ENCODE measurements at places on chromosomes 7 and 10.

- no peak for DNase-seq
These were observed 78.2 kb downstream of the GALNT11 start for GRCh38 chr7:152103691-152104090.

GRCh38 chr7:128801003-128801402 is 9.2 kb downstream of the CCDC136 start:
- no peak for DNase-seq

- peak; percentile 70 for DNase-seq
These were observed 107.2 kb downstream of the FGFR2 start for GRCh38 chr10:121490871-121491519.

DNA sequence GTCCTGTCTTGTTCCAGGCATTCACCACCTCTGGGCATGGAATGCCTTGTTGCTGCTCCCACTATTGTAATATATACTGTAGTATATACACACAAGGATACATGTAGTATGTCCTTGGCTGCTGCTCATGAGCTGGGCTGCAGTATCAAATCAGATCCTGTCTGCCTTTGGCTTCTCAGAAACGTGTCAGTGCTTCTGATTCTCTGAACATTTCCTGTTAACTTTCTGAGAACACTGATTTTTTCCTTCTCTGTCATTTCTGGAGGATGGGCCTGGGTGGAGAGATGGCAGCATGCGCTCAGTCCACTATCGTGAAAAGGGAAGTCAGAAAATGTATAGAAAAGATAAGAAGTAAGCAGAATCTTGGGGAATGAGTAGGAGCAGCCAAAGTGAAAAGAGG is 12.2 kb downstream of the SFTPA2 start:
- no peak for DNase-seq

GRCh38 chr10:112721080-112721698 is 228.9 kb upstream of the TCF7L2 start:
- no peak for DNase-seq

- DNase-seq: no peak
These were observed 32.4 kb upstream of the KMT2E start for GRCh38 chr7:104981672-104982037.

DNA sequence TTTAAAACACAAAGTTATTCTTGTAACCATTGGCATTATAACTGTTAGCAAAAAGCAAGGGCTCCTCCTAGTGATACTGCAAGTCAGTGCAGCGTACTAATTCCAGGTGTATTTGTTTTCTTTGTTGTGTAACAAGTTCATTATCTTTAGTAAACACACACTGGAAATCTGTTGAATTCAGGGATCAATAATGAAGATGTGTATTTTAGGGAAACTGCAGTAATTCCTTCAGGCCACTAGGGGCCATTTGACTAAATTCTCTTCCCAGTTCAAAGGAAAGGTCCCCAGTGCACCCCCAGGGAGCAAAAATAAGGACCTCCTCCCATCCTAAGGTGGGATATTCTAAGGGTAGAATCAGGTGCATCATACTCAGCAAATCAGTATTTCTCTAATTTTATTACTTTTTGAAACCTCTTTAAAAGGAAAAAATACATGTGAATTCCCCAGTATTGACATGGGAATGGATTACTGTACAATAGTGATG is 158.6 kb upstream of the LYZL1 start:
- no peak for DNase-seq

GRCh38 chr10:30437031-30437841 is 3.3 kb downstream of the MAP3K8 start:
- DNase-seq: no peak

GRCh38 chr7:11035661-11036060 is 62.0 kb downstream of the PHF14 start:
- no peak for DNase-seq

DNA sequence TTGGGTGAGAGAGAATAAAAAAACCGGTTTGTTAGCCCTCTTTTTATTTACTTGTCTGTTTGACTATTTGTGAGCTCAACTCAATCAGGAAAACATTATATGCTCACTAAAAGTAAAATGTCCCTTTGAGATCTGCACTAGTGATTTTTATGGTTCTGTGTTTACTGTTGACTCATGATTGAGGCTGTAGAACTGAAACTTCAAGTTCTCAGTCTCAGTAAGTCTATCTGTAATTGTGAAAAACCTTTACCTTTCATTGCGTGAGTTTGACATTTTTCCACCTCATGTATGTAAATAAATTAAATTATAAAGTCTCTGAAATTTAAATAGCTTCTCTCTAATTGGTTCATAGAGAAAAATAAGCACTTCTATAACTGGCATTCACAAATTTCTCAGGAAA is 17.0 kb upstream of the CASD1 start:
- no peak for DNase-seq

- no peak for DNase-seq
These were observed 23.2 kb upstream of the ARHGAP22 start for GRCh38 chr10:48627984-48628609.

DNA sequence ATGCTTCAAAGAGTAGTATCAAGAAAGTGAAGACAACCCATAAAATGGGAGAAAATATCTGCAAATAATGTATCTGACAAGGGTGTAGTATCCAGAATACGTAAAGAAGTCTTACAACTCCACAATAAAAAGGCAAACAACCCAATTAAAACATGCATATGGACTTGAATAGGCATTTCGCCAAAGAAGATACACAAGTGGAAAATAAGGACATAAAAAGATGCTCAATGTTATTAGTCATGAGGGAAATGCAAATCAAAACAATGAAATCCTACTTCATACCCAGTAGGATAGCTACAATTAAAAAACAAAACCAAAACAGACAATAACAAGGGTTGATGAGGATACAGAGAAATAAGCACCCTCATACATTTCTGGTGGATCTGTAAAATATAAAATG is 79.2 kb downstream of the NUDCD3 start:
- DNase-seq: no peak
